ENCODE measurements at places on chromosomes 2 and 18. TPM values are rescaled to one million over a fixed set of nuclear protein-coding genes. Genes with fewer than 3 reads are reported as not detected.

Gene PARD3B
- total RNA-seq, result not detected

Gene OR6B2
- total RNA-seq, result not detected

Gene IL1RL2
- 0.19 TPM for total RNA-seq

DNA sequence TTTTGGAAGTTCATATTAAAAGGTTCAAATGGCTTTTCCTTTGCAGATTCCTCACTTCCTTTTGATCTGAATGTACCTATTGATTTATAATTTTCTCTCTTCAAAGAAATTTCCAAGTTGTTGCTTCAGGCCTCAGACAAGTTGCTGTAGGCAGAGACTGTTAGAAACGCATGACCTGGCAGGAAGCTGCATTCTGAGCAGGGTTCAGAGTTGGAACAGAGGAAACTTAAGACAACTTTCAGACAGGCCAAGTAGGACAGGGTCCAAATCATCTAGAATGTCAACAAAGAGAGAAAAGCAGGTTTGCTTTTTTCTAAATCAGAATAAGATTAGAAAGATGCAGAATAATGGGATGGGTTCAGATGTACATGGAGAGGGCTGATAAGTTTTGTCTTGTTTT, 416.3 kb downstream of the LRP1B start:
- no peaks in the 10 kb centered on the region for H3K4me1 ChIP-seq
- no peak overlapping the region for H3K27ac ChIP-seq
- H3K4me3 ChIP-seq, result no peak overlapping the region
- no peak for DNase-seq
- no peaks in the 10 kb centered on the region for H3K27me3 ChIP-seq
- no peaks in the 10 kb centered on the region for H3K36me3 ChIP-seq

GRCh38 chr2:60746318-60746717, 9.8 kb upstream of the PAPOLG start:
- peaks cover 25% of the 10 kb centered on the region for H3K4me1 ChIP-seq
- DNase-seq, result no peak
- H3K27ac ChIP-seq, result peak overlapping the region; percentile 35
- no peaks in the 10 kb centered on the region for H3K36me3 ChIP-seq
- H3K27me3 ChIP-seq, result no peaks in the 10 kb centered on the region

All from natural killer cell treated with Interleukin-12 subunit alpha and Interleukin-12 subunit beta and Interleukin-15 and Interleukin-18, amount 100 ng/mL, for 72 hours (primary cell).